ENCODE measurements at places on chromosomes 12 and 14.

DNA sequence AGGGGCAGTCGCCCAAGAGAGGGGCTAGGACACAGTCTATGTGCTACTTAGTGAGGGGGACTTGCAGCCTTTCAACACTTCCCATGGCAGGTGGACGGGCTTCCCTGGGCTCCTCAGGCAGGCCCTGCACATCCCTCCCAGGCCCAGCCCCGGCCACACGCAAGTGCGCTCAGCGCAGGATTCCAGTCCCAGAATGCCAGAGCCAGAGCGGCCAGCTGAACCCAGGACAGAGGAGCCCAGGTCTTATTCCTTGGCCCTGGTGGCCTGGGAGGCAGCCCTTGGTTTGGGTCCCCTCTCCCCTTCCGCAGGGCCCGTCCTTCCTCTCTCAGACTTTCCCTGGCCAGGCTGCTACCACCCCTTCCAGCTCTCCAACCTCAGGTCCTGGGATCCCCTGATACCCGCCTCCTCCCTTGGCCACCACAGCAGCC, 12.0 kb downstream of the DLK1 start:
- no peak for DNase-seq

- no peak for DNase-seq
These were observed 17.1 kb downstream of the DICER1 start for GRCh38 chr14:95140060-95140858.

GRCh38 chr12:24206621-24207020, 257.2 kb upstream of the SOX5 start:
- no peak for DNase-seq

DNA sequence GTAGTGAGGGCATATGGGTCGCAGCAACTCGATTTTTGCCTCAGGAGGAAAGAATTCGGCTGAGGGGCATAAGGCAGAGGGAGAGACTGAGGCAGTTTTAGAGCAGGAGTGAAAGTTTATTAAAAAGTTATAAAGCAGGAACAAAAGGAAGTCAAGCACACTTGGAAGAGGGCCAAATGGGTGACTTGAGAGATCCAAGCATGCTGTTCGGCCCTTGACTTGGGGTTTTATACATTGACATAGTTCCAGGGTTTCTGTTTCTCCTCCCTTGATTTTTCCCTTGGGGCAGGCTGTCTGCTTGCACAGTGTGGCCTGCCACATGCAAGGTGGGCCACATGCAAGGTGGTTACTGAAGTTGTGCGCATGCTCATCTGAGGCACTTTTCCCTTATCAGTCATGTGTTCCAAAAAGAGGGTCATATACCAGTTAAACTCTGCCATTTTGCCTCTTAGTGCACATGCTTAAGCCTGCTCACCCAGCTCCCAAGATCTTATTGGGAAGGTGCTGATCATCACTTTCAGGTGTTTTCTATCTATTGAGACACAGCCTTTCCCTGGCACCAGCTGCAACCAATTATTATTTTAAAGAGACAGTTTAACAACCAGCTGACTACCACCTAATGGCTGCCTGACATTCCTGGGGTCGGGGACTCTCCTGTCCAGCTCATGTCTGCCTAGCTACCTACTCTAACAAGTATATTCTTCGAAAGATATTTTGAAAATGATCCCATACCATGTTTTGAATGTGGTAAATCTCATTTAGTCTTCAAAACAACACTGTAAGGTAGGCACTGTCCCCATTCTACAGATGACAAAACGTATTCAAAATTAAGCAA, 19.9 kb downstream of the PTGER2 start:
- DNase-seq = no peak

DNA sequence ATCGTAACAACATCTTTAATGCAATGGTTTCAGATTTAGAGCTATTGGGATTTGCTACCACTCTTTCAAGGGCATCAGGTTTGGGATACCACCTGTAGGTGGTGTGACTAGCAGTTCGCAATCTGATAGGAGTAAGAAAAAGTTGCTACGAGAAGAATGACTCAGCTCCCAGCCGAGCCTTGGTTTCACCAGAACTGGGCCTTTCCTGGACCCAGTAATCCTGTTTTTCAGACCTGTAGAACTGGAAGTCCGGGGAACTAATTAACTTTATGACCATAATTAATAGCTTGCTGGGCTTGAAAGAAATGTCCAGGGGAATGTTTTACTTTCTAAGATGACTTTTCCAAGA, 770 bp downstream of the ABHD4 start:
- no peak for DNase-seq

DNA sequence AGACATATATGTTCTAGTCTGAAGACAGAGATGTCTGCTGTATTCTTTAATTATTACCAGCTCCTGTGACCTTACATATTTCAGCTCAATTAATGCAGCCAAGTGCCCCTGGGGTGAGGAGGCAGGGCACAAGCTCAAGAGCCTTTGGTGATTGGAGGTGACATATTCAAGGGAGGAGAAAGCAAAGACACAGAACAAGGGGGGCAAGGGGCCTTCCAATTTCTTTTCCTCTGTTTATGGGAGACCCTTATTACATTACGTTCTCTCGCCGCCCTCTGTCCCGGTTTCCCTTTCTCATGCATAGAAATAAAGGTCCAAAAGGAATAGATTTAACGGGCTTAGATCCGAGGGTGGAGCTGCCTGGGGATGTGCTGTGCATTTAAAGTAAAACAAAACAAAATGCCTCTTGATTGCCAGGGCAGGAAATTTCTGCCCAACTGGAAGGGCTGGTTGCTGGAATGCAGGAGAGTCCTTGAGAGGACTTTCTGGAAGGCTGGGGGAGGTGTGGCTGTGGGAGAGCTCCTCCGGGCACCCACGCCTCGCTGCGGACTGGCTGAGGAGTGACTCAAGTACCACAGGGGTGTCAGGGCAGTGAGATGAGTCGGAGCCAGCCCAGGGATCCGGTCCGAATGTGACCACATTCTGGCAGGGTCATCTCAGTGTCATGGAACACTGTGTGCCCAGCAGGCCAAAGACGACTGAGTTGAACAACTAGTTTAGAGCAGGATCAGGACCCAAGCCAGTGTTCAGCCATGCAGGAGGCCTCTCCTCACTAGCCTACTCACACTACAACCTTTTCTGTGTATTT, 32.1 kb upstream of the GSG1 start:
- DNase-seq = no peak

- no peak for DNase-seq
These were observed 279.7 kb upstream of the AMIGO2 start for GRCh38 chr12:47359310-47360092.

- no peak for DNase-seq
These were observed 283.4 kb downstream of the GRIN2B start for GRCh38 chr12:13697973-13698372.

GRCh38 chr12:59624732-59625460, 29.1 kb downstream of the SLC16A7 start:
- DNase-seq = no peak

DNA sequence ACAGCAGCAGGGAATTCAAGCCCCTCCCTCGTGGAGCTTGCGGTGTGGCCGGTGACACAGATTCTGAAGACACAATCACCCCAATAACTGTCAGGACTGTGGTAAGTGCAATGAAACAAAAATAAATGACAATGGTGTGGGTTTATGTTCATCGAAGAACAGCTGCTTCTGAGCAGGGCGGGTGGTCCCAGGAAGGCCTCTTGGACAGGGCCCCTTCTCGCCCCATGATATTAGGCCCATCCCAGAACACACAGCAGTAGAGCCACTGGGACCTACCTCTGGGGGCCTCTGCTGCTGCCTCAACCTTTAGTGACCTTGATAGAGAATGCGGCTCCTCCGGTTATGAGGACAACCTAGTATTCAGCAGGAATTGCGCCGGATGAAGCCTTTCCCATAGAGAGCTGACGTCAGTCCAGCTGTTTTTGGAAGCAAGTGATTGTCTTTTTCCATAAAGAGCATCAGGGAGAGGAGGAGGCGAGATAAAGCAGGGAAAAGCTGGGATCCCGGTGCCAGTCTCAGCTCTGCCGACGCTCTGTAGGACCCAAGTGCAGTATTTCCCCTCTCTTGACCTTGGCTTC, 84.1 kb upstream of the BCL11B start:
- no peak for DNase-seq

DNA sequence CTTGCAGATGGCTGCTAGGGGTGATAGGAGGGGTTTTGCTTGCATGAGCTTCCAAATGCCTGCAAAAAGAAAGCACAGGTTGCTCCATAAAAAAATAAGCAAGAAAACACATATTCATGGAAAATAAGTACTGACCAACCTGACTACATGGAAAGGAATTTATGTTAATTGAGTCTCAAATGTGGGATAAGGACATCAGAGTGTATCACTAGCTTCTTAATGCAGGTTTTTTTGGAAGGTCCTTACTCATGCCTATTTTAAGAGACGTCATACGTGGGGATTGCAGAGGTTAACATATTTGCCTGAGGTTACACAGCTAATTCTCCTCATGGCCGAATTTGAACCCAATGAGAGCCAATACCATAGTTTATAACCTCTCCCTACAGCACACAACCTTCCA, 116.2 kb downstream of the ASCL1 start:
- no peak for DNase-seq

- DNase-seq = no peak
These were observed 269.3 kb downstream of the DAD1 start for GRCh38 chr14:22319526-22320361.

DNA sequence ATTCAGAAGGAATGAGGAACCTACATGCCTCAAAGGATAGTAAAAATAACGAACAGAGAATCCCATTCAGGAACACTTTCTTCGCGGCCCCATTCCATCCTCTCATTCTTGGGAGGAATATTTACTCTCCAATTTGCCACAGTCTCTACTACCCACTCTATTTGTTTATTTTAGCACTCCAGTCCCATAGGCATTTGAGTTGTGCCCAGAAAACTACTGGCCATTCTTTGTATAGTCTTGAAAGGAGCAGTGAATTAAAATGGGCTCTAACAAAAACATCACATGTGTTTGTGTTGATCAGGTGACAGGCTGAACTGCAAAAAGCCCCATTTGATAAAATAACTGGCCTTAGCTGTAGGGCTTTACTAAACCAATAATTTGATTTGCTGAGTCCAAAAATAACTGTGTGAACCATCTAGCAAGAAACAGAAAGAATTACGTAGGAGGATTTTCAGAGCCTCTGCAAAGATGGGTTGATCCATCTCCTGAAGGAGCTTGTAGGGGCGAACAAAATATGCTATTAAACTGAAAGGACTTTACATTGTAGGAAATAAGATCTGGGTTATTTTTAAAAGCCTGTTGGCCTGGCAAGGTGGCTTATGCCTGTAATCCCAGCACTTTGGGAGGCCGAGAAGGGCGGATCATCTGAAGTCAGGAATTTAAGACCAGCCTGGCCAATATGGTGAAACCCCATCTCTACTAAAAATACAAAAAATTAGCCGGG, 142.3 kb upstream of the CPNE8 start:
- DNase-seq = no peak

GRCh38 chr12:128792398-128792797, 31.4 kb downstream of the SLC15A4 start:
- DNase-seq = no peak

GRCh38 chr14:88421286-88421685, 35.8 kb downstream of the SPATA7 start:
- DNase-seq = no peak

GRCh38 chr14:63938198-63939005, 85.6 kb downstream of the SYNE2 start:
- no peak for DNase-seq

DNA sequence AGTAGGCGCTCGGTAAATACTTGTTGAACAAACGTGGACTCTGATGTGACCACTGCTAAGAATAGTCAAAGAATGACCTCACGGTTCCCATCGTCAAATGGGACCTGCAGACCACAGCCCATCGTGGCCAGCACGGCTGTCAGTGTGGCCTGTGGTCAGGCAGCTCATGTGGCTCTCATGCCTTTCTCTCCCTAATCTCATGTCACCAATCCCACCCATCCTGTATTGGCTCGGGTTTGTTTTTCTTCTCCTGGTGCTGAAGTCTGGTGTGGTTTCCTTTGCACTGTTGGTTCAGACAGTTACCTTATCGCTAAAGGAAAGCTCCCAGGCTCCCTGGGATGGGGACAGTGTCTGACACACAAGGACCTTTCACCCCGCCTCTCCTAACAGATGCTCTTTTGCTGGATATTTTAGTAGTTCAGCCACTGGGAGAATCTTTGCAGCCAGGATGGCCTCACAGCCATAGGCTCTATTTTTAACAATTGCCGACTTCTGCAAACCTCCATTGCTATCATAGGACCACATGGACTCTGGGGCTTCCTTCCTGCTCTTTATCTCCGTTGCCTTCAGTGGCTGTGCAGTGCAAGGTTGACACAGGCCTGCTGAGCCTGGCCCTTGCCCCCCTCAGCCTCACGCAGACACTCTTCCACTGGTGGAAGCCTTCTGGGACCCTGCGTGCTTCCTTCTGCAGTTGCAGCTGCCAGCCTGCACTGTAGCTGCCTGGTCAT, 293.1 kb upstream of the FKBP4 start:
- no peak for DNase-seq

- no peak for DNase-seq
These were observed 47.0 kb downstream of the PPP1R12A start for GRCh38 chr12:79887890-79888289.

GRCh38 chr12:120286768-120287490, 4.8 kb downstream of the RNU4-2 start:
- DNase-seq = no peak

DNA sequence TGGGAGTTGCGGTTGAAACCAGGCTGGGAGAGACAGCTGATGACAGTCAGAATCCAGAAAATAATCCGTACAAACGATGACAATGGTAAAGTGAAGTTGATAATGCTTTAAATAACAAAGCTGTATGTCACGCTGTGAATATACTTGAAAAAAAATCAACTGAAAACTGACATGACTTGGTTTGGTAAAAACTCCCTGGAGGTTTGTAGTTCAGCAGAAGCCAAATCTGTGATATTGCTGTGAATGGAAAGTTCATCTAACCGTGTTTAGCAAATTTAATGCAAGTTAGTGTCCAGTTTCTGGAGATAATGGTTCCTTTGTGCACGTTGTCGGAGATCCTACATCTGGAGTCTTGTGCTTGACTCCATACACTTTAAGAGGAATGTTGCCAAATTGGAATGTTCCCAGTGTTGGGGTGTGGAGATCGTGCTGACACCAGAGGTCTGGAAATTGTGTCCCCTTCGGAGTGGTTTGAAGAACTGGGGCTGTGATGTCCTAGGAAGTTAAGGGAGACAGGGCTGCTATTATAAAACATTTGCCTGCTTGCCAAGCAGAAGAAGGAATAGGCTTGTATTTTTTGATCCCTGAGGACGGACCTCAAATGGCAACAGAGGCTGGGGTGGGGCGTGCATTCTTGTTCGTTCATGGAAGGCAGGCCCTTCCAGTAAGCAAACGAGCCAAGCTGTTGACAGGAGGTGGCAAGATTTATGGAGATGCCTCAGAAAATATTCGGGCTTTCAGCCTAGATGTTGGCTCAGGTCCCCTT, 30.6 kb downstream of the PPFIBP1 start:
- DNase-seq = peak; percentile 71

GRCh38 chr14:54186821-54187763, 209.7 kb upstream of the CDKN3 start:
- DNase-seq = no peak

DNA sequence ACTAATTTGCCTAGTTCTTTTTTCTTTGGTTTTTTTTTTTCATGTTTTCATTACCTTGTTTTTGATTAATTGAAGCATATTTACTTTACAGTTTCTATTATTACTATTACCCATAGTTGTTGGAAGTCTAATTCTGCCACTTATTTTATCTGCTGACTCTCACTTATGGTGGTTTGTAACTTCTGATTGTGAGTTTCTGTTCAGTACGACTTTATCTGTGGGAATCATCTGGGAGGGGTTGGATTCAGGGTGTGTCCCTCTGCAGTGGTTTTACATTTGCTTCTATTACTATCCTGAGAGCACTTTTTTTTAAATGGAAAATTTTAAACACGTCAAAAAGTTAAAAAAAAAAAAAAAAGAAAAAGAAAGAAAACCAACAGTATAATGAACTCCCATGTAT, 26.4 kb upstream of the SOS2 start:
- no peak for DNase-seq

GRCh38 chr12:26699237-26699636, 133.8 kb downstream of the ITPR2 start:
- DNase-seq = no peak
